ENCODE measurements at places on chromosomes 6 and 20.

- no peak for DNase-seq
These were observed 253.0 kb downstream of the FARS2 start for GRCh38 chr6:5514353-5514752.

DNA sequence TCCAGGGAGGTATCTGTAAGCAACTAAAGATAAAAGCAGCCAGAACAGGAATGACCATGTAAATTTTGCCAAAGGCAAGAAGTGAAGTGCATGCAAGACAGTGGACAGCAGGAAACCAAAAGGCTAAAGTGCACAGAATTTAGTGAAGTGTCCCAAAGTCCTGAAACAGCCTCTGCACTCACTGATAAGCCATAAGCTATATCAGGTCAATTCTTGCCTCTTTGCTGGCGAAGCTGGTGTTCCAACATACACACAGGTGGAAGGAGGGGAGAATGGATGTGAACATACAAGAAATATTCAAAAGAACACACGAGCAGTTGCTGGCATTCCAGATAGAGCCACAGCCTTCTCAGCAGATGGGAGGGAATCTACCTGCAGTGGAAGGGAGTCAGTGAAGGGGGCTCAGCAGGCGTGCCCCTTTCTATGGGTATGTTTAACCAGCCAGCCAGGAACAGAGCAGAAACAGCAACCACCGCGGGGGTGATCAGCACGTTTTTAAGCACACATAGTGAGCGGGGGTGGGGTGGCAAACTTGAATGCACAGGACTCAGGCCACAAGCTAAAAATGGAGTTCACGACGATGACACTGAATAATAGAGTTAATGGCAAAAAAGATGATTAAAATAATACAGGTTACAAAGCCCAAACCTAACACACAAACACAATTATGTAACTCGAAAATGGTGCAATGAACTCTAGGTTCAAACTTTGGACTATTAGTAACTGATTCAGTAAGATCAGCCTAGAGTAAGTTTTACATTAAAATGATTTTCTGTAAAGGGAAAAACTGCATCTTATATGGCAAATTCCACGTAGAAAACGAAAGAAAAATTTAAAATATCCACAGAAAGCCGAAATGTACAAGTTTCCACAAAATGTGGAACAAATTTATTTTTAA is 1.2 kb downstream of the ECI2 start:
- peak; percentile 44 for DNase-seq

- no peak for DNase-seq
These were observed 106.2 kb upstream of the STMND1 start for GRCh38 chr6:16995511-16996250.

DNA sequence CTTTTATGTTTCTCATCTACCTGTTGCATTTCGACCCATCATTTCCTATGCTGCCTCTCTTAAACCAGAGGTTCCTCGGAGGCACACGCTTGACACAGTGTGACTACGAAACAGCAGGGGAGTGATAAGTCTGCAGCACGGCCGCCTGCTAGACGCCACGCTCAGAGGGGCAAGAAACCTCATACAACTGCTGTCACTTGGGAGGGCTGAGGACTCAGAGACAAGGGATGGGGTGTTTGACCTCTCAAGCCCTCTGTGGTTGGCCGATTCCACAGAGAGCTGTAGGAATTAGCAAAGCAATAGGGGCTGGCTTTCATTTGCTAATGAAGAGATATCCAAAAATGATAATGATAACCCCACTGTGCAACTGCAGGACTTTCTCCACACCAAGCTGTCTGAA is 372.5 kb downstream of the ZFAND3 start:
- DNase-seq, result no peak

DNA sequence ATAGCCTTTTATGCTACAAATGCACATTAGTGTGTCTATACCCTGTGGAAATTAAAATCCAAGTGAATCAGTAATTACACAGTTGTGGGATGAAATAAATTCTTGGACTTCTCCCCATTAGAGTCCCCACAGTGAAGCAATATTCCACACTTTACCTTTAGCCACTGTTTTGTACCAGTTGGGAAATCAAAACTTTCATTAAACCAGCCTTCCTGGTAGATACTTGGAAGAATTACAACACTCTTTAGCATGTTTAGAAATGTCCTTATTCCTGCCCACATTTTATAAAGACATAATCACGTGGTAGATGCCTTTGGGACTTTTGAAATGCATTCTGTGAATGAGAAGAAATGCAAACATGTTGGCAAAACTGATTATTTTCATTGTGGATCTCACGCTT is 49.0 kb upstream of the ANKEF1 start:
- no peak for DNase-seq

DNA sequence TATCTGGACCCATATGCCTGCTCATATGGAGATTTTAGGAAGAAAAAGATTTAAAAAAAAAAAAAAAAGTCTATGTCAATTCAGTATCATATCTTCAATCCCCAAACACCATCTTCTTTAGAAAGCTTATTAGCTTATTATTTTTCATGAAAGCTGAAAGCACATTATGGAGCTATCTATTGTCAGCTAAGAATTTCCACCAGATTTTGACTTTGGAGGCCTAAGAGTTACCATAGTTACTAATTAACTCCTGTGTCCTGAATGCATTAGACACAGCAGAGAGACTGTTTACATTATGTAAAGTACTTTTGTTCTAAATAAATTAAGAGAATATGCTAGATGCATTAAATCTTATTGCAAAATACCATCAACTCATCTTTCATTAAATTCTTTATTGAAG is 255.5 kb upstream of the NRSN1 start:
- DNase-seq, result no peak

GRCh38 chr6:30071081-30071818 is 4.3 kb downstream of the PPP1R11 start:
- DNase-seq, result peak; percentile 43

DNA sequence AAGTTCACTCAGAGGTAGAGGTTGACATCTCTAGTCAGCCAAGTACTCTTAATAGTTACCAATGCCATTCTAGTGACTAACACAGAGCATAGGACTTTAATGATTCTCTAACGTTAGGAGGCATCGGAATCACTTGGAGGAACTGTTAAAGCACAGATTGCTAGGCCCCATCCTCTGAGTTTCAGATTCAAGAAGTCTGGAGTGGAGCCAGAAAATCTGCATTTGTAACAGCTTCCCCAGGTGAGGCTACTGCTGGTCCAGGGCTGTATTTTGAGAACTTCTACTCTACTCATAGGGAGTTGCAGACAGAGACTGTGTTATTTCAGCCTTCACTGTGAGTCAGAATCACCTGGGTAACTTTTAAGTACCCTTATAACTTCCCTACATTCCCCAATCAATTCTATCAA is 5.7 kb downstream of the LMBRD1 start:
- no peak for DNase-seq

GRCh38 chr6:70709826-70710225 is 42.1 kb downstream of the SMAP1 start:
- no peak for DNase-seq

DNA sequence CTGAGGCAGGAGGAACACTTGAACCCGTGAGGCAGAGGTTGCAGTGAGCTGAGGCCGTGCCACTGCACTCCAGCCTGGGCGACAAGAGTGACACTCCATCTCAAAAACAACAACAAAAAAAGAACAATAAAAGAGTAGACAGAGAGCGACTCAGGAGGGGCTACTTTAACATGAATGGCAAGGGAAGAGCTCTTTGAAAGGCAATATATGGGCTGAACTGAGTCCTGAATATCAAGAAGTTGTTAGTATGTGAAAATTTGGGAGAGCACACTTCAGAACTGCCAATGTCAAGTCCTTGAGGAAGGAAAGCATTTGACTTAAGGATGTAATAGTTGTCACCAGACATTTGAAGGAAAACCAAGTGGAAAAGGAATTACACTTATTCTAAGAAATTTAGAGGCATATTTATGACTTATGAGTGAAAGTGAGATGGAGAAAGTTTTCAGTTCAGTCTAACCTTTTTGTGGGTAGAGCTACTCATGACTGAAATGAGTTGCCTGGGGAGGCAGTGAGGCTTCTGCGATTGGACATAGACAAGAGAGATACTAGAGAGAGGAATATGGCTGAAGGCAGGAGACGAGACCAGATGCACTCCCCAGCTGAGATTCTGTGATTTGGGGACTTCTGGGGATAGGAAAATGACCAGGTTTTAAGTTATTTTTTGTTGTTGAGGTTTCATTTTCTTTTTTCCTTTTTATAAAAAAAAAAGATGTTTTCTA is 48.6 kb upstream of the SLC16A10 start:
- peak; percentile 42 for DNase-seq

- no peak for DNase-seq
These were observed 216.8 kb downstream of the HACE1 start for GRCh38 chr6:104642871-104643270.

DNA sequence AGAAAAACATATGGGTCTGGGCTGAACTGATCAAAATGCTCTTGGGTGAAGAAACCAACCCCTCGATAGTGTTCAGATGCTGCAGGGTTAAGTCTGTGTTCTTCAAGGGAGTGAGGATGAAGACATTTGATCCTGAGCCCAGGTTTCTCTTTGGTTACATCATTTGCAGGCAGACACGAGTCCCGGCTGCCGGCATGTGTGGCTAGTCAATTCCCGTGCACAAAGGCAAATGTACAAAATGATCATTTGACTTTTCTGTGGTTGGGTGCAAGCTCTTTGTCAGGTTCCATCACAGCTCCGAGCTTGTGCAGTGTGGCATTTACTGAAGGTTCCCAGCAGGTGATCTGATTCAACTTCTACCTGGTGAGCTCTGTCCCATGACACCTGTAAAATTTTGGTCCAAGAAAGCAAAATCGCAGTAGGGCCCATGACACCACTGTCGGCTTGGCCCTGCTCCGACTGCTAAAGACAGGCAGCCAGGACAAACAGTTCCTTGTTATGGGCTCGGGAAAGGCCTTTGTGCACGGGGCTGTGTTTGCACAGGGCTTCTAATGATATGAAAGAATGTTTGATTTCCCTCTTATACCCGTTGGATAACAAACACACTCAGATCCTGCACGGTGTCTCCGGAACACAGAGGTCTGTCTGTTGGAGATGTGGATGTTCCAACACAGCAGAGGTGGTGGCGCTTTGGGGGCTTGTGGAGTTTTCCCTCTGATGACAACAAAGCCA is 46.9 kb downstream of the GJA10 start:
- peak; percentile 21 for DNase-seq

DNA sequence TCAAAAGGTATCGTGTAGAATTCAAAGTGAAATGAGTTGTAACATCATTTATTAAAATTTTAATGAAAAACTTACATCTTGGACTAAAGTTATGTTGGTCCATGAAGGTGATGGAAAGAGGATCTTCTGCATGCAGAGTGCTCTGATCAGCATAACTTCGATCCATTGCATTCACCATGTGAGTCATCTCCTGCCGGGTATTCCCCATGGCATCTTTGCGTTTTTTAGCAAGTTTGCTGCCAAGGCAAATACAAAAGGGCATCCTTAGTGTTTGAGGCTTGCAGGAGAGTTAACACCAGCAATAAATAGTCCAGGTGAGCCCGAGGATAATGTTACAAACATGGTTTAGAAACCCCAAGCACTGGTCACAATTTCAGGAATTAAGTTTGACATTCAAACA is 104.2 kb upstream of the THEMIS start:
- no peak for DNase-seq

GRCh38 chr6:10478187-10479040 is 42.7 kb upstream of the GCNT2 start:
- DNase-seq, result no peak

DNA sequence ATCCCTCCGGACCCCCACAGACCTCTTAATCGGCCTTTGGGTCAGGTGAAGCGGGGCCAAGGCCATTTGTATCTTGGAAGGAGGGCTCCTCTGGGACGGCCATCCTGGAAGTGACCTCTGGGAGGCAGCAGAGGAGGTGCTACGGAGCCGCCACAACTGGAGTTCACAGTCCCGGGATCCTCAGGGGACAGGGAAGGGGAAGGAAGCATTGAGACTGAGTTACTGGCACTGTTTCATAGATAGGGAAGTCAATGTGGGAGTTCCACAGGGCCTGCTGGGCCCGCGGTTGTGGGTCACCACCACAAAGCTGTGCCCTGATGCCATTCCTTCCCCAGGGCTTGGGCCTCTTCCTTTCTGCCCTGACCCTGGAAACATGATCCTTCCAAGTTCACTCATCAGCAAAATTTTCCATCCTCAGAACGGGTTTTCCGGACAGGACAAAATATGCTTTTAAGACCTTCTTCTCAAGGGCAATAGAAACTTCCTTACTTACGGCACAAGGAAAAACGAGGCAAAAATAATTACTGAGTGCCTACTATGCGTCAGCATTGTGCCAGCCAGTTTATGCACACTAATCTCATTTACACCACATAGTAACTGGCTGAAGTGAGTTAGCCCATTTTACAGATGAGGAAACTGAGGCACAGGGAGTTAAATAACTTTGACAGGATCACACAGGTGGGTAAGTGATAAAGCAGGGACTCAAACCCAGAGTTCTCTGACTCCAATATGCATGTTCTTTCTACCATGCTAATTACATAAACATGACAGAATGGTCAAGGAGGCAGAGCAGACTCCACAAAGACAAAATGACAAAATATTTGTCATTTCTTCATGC is 143.8 kb downstream of the UNC5CL start:
- DNase-seq, result no peak

- DNase-seq, result no peak
These were observed 150.4 kb downstream of the GRM4 start for GRCh38 chr6:33995309-33996119.

GRCh38 chr6:121619987-121620740 is 184.7 kb downstream of the GJA1 start:
- no peak for DNase-seq

DNA sequence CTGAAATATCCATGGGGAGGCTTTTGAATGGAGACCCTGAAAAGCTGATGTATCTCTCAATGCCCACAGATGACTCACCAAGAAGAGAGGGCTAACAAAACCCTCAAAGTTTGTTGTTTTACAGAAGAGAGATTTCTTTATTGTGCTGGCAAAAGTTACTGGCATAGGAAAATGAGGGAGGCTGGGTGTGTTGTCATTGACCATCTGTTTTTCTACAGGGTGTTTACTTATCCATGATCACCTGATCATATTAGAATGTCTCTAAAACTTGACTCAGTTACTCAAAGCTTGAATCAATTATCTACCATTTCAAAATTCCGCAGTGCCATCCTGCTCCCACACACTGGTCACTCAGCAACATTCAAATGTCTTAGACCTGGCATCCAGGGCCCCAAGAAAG is 9.8 kb downstream of the NCOA6 start:
- no peak for DNase-seq

GRCh38 chr6:104218116-104218515 is 641.6 kb downstream of the HACE1 start:
- no peak for DNase-seq

GRCh38 chr20:8431538-8432434 is 299.7 kb downstream of the PLCB1 start:
- DNase-seq, result no peak

- DNase-seq, result no peak
These were observed 58.8 kb upstream of the LTV1 start for GRCh38 chr6:143784316-143784715.

Measured in activated T-cell treated with anti-CD3 and anti-CD28 coated beads, Interleukin-2, amount 50 U/mL, for 48 hours (primary cell).